Stimulated activated naive CD4-positive, alpha-beta T cell (primary cell): ENCODE measurements at places on chromosomes 2 and 18.

DNA sequence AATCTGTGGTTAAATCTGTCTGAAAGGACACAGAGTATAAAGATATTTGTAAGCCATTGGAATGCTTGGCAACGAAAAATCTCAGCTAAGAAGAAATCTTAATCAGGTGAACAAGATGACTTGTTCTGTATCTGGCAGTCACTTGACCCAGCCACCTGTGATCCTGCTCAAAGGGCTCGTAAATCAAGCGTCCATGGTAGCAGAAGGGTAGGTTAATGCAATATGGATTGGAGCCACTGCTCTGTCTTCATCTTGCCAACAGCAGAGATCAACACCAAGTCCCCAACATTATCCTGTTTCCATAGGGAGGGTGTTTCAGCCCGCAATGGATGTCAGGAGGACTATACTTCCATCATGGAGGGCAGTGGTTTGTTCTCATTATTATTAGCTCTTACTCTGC is 378.4 kb downstream of the CDH7 start:
- DNase-seq: no peak

- DNase-seq: no peak
Measured at GRCh38 chr2:234977228-234977679, 25.4 kb downstream of the SH3BP4 start.

DNA sequence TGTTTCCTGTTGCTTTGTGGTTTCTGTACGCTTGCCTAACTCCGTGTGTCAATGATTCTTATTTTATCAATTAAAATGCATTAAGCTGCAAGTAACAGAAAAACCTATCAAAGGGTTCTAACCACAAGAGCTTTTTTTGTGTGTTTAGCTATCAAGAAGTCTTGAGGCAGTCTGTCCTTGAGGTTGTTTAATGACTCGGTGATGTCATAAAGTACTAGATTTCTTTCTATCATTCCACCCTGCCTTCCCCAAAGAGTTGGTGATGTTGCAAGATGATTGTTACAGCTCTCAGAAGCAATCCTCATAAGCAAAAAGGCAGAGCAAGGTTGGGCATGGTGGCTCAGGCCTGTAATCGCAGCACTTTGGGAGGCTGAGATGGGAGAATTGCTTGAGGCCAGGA is 51.9 kb upstream of the SPTBN1 start:
- no peak for DNase-seq

DNA sequence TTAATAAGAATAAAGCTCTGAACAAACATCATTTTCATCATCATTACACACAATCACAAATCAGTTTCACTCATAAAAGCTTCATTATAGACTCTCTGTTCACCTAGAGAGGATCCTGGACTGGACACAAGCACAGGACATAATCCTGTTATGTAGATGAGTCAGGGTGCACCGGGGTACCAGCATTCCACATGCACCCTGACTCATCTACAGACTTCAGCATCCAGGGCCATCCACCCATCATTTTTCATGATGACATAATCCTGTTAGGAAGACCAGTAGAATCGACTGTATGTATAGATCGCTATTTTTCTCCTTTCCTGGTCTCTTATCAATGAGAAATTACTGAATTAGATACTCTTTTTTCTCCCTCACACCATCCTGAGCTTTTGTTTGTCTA is 73.7 kb upstream of the PIK3C3 start:
- no peak for DNase-seq

GRCh38 chr18:47311585-47311984 is 60.1 kb upstream of the SKOR2 start:
- no peak for DNase-seq

- no peak for DNase-seq
Measured at GRCh38 chr2:130966775-130967490, 126.3 kb downstream of the FAM168B start.

DNA sequence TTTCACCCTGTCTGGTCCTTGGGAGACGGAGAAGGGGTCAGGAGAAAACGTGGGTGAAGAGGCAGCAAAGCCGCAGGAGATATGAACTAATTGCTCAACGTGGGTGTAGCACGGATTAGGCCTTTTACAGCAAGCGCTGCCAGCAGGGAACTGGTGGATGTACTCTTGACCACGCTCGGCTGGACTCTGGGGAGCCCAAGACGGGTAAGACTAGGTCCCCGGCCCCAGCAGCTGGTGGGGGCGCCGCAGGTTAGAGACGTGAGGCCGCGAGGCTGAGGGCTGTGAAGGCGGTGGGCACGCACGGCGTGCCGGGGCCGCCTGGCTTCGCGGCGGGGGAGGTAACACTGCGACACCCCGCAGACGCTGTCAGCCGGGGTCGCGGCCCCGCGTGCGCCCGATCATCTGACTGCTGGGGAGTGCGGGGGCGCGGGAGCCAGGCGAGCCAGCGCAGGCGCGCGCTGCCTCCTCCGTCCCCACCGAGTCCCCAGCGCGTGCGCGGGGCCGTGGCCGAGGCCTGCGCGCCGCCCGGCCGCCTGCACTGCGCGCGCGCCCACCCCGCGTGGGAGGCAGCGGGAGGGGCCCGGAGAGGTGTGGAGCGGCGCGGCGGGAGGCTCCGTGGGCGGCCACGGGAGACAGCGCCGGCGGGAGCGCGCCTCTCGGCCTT is at the start of gene CLIP4:
CLIP4 (plus strand) TSS at position 470 of the 664 bp plus-strand sequence. CDS start 5,974 bp downstream, outside the sequence.
- peak; percentile 40 for DNase-seq

GRCh38 chr2:162370931-162371330 is 27.0 kb downstream of the GCA start:
- no peak for DNase-seq

DNA sequence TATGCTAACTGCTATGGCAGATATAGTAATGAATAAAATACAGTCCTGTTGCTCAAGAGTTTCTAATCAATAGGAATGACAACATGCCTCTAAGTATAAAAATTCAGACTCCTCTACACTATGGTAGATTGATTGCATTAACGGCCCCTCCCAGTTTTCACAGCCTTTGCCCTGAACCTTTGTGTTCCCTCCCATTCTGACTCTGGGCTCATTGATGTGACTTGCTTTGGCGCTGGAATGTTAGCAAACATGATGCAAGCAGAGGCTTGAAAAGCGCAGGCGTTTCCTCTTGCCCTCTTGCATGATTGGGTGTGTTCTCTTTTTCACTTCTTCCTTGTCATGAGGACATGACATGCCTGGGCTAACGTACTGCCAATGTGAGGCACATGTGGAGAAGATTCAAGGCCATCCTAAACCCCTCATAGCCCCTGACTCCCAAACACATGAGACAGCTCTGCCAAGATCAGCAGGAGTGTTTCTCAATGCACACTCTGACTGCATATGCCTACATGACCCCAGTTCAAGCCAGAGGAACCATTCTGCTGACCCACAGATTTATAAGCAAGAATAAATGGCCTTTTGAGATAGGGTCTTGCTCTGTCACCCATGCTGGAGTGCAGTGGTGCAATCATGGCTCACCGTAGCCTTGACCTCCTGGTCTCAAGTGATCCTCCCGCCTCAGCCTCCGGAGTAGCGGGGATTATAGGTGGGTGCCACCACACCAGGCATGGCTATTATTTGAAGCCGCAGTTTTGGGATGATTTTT is 49.7 kb upstream of the CD28 start:
- DNase-seq: no peak

DNA sequence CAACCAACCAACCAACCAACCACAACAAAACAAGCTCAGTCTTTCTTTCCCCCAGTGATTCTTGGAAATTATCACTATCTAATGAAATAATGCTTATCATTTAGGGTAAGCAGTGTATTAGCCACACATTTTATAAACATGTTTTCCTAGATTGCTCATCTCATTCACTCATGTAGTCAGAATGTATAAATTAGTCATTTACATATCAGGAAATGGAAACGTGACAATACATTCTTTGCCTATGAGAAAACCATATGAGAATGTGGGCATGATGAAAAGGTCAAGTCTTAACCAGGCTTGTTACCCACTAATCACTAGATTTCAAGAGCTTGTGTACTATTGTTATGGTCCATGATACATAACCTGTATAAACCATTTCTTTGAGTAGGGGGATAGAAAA is 1583.4 kb upstream of the PIK3C3 start:
- no peak for DNase-seq

- no peak for DNase-seq
Measured at GRCh38 chr2:184256611-184257010, 341.7 kb upstream of the ZNF804A start.

DNA sequence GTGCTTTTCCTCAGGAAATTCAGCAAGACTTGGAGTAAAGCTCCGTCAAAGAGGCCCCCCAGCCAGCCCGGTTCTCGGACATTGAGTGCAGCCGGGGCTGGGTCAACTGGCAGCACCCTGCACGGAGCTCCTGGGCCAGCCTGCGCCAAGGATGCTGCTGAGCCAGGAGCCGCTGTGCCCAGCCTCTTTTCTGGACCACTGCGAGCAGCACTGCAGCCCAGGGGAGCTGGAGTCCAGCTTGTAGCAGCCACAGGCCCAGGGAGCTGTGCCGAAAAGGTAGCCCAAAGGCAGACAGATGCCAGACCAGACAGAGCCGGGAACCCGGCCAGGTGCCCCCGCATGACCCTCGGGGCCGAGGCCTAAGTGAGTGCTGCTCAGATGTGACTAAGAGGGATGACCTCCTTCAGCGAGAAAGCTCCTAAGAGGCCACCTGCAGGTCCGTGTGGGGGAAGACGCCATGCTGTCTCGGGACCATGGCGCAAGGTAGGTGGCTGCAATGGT is 7.3 kb downstream of the CLHC1 start:
- no peak for DNase-seq

DNA sequence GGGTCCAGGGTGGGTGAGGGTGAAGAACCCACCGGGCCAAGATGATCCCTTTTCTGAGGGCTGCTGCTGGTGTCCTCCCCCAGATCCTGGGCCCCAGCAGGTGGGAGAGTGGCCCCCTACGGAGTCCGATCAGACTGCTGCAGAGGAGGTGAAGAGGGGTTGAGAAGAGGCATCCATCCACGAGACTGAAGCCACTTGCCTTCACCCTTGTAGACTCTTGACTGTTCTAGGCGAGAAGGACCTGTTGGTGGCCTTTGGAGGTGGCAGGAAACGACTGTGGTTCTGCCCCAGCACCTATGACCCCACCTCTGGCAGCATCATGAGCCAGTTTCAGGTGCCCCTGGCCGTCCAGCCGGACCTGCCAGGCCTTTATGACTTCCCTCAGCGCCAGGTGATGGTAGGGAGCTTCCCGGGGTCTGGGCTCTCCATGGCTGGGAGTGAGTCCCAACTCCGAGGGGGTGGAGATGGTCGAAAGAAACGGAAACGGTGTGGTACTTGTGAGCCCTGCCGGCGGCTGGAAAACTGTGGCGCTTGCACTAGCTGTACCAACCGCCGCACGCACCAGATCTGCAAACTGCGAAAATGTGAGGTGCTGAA is 1.5 kb downstream of the TET3 start:
- DNase-seq: peak; percentile 45

GRCh38 chr2:12363138-12363537 is 353.6 kb upstream of the TRIB2 start:
- DNase-seq: no peak

GRCh38 chr2:38448692-38449410 is 71.8 kb upstream of the ATL2 start:
- no peak for DNase-seq

DNA sequence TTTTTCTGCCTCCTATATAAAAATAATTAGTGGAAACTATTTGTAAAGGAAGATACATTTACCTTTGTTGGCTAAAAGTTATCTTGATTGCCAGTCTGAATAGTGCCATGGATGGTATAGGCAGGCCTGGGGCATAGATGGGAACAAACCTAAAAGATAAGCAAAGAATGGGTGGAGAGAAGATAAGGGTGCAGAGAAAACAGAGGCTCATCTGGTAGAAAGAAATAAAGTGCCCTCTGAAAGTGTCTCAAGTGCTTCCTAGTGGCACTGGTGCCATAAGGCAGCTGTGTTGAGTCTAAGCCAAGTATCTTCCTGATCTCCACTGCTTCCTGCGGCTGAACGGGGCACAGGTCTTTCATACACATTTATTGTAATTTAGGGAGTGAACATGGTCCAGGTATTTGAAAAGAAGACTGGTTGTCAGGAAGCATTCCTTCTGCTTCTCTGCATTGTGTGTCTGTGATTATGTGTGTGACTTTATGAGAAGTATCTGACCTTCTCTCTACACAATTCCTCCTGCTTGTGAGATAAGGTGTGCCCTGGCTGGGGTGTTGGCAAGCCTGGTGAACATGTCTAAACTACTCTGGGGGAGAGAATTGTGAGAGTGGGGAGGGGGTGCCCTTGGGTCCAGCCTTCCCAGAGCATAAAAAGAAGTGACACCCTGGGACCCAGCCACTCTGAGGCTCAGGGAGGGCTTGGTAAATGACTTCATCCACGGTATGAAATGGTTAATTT is 280.5 kb downstream of the CAMKMT start:
- DNase-seq: no peak

- DNase-seq: no peak
Measured at GRCh38 chr18:21105936-21106335, 5.7 kb downstream of the ROCK1 start.
